ENCODE measurements at places on chromosomes 7 and 10.

DNA sequence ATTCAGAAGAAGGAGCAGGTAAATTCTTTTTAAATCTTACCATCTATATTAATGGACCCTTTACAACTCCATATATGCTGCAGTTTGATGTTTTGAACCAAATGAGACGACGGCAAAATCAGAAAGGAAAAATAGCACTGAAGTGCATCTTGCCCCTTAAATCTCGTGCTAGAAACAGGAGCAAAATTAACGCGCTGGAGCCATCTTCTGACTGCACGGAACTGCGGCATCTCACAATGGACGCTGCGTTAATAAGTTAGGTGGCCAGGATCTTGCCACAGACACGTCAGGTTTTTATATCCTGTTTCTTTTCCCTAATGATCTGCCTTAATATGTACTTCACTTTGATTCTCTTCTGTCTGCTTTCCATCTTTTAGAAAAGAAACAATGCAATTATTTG is 354.5 kb downstream of the TFEC start:
- no peak for DNase-seq

GRCh38 chr7:110400411-110400810 is 690.5 kb upstream of the LRRN3 start:
- no peak for DNase-seq

DNA sequence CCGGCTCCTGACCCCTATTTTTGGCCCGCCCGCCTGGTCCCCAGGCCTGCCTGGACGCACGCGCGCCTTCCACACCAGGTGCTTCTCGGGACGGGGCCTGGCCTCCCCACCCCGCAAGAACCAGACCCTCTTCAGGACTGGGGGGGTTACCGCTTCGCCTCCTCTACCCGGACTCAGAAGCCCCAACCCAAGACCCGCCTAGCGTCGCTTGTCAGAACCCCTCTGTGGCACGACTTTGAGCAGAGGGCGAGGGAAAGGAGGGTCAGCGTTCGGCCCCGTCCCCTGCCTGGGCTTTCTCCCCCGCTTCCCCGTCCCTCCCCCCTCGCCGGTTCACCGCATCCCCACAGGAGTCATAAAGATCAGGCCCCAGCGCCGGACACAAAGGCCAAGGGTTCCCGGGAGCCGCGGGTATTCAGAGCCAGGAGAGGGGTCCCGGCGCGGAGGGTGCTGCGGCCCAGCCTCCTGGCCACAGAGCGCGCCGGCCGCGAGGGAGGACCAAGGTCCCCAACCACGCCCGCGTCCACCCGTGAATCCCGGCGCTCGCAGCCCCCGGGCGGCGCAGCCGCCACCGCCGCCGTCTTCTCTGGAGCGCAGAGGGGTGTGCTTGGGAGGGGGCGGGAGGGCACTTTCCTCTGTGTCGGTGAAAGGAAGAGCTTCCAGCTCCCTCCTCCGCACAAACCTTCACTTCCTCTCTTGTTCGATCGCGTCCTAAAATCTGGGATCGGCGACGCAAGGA is 351.9 kb downstream of the DNAJB6 start:
- no peak for DNase-seq

DNA sequence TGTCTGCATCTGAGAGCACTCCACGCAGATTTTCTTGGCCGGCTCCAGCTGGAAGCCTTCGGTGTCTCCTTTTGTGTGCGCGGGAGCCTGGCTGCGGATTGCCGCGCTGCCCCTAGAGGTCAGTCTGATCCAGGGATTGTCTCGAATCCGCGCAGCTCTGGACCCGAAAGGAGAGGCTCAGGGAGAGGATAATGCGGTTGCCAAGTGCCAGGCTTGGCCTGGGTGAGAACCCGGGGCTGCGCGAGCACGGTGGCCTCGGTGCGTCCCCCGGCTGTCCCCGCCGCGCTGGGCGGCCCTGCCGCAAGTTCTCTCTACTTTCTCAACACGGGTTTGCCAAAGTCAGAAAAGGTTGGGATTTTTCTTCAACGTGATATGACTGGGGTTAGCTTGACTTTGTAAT is 140.9 kb downstream of the ADCYAP1R1 start:
- no peak for DNase-seq

- DNase-seq, result no peak
These were observed 29.3 kb downstream of the MAPK8 start for GRCh38 chr10:48335788-48336187.

- no peak for DNase-seq
These were observed at the start of gene COL26A1 for GRCh38 chr7:101362334-101363195. COL26A1 (plus strand) TSS chr7:101362875; CDS start chr7:101363033, 158 bp downstream.

DNA sequence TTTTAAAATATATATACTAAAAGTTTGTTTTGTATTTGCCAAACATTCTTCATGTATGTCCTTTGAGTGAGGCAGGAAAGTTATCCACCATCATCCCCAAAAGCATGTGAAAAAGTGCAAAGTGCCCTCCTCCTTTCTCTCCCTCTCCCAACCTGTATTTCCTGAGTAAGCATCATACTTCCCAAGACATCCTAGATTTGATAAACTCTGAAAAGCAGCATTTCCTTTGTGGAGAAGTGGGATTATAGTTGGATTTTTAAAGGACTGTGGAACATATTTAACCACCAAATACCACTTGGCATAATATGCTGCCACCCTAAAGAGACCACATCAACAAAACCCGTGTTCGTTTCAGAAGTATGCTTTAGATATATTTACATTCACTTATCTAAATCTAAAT is 36.9 kb downstream of the NET1 start:
- no peak for DNase-seq

GRCh38 chr10:117960345-117960935 is 86.3 kb downstream of the RAB11FIP2 start:
- DNase-seq, result peak; percentile 13

DNA sequence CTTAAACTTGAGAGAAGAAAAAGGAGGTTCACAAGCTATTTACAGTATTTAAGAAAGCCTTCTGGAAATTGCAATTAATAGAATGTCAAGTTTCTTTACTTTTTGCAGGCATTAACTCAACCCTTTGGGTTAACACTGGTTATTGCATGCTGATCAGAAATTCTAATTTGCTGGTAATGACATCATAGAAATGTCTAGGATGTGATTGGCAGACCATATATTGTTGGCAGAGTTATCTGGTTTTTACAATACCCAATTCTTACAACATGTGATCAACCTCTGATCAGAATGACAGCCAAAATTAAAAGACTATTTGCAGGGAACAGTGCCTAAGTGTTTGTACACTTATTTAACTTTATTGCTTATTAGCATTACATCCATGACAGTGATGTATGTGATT is 1.6 kb upstream of the CASD1 start:
- DNase-seq, result no peak

DNA sequence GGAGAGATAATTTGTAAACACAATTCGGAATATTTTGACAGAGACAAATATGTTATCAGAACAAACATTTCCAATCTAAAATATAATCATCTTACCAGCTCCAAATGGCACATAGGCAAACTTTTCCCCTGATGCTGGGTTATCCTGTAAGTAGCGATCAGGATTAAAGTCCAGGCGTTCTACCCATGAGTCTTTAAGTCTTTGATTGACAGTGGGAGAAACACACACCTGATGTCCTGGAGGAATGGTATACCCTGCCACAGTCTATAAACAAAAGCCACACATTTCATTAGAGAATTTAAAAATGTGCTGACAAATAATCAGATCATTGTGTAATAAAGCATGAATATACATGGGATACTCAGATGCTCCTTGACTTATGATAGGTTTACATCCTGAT is 17.3 kb downstream of the CYP51A1 start:
- no peak for DNase-seq

- no peak for DNase-seq
These were observed 84.2 kb upstream of the DIP2C start for GRCh38 chr10:773562-774161.

DNA sequence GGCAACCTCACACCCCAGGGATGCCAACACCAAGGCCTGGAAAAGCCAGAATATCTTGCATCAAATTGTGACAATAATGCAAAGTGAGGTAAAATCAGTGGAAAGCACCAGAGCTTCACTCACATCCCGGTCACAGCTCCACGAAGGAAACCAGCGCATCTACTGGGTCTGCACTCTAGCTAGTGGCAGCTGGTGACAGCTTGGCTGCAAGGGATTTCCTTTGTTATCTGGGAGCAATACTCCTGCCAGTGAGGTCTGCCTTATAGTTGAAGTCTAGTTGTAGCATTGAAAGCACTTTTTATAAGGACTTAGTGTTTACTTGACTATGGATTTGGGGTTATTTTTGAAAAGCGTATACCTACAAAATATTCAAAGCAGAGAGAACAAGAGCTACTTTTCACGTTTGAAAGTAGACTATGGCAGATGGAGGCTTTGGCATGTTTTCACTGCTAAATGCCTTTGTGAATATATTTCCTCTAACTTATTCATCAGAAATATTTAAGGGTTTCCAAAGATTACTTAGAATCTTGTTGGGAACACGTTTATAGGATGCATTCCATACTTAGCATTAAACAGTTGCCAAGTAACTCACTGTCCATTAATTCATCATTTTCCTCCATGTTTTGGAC is 26.1 kb downstream of the WDFY4 start:
- no peak for DNase-seq

GRCh38 chr10:61812052-61812721 is 89.3 kb upstream of the ARID5B start:
- DNase-seq, result no peak

- no peak for DNase-seq
These were observed 39.4 kb downstream of the MMRN2 start for GRCh38 chr10:86918022-86918471.

GRCh38 chr7:36082216-36082615 is 70.8 kb upstream of the EEPD1 start:
- no peak for DNase-seq

GRCh38 chr7:127650847-127651555 is 993 bp upstream of the SND1 start:
- DNase-seq, result no peak

GRCh38 chr10:29761916-29762315 is 127.1 kb upstream of the SVIL start:
- no peak for DNase-seq

- no peak for DNase-seq
These were observed 31.3 kb downstream of the TMEM270 start for GRCh38 chr7:73892003-73892999.

DNA sequence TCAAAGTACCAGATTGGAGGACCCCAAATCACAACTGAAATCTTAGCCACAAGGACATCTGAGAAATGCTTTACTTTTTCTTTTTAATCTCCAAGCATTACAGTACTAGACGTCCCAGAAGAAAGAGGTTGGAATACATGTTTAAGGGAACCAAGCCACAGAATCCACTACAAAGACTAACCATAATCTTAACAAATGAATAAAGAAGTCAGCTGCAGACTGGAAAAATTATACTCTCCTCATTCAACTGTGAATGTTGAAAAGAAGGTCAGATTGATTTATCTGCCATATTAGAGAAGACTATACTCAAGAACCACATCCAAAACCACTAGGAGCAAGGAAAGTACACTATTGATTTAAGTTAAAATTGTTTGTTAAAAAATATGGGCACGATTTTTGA is 102.1 kb upstream of the ABCB5 start:
- DNase-seq, result no peak

- DNase-seq, result no peak
These were observed 6.9 kb downstream of the STN1 start for GRCh38 chr10:103911021-103911459.

GRCh38 chr10:102147561-102147960 is 4.6 kb upstream of the NOLC1 start:
- no peak for DNase-seq

GRCh38 chr7:128838109-128838779 is 8.0 kb downstream of the FLNC start:
- no peak for DNase-seq

DNA sequence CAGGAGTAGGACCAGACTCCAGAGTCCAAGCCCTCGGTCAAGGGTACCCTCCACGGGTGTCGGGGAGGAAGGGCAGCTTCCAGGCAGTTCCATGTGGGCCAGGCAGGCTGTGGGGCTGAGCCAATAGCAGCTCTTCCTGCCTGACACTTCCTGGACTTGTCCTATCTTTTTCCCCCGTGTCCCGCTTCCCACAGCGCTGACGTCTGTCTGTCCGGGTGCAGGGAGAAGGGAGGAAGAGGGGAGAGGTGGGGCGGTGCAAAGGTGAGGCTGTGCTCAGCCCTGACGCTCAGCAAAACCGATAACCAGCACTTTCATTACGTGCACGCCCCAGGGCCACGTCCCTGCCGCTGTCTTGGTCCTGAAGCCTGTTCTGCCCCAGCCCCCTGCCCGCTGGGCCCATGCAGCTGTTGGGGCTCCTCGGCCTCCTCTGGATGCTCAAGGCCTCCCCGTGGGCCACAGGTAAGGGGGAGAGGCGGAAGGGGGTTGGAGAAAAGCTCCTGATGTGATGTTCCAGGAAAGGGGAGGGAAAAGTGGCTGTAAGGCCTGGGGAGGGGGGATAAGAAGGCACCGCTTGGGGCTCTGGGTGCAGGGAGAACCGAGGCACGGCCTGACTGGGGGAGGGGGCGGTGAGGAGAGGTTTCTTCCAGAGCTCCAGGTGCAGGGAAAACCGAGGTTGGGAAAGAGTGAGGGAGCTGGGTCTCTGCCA is at the start of gene MUC3A:
TSS of gene MUC3A (plus strand) at position 308 of the 706 bp plus-strand sequence. CDS start at position 399, 91 bp downstream.
- no peak for DNase-seq

- DNase-seq, result no peak
These were observed 68.6 kb downstream of the SRI start for GRCh38 chr7:88151119-88151790.

GRCh38 chr7:131431289-131431688 is 103.6 kb downstream of the MKLN1 start:
- DNase-seq, result no peak

- no peak for DNase-seq
These were observed 26.8 kb downstream of the NT5C3A start for GRCh38 chr7:33035776-33036175.

GRCh38 chr7:140349144-140349771 is 49.1 kb downstream of the SLC37A3 start:
- no peak for DNase-seq

DNA sequence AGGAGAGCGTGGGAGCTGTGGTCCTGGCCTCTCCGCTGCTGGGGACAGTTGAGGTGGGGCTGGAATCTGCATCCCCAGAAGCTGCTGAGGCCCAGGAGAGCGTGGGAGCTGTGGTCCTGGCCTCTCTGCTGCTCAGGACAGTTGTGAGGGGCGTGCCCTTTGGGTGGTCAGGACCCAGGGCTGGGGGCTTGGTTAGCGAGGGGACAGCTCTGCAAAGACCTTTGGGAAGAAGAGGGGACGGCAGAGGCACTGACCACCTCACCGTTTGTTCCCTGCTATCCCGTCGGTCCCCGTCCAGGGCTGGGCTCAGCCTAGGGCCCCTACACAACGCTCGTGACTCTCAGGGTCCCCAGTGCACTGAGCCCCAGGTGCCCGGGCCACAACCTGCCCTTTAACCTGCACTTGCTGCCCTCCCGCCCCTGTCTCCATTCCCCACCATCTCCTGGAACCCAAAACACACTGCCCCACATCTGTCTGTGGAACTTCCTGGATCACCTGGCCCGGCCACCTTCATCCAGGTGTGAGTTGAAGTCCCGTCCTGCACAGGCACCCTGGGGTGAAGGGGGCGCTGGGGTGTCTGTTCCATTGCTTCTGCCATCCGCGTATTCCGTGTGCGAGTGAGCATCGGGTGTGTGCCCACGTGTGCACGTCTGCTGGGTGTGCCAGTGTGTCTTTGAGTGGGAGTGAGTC is 14.1 kb downstream of the FOXL3 start:
- no peak for DNase-seq

- no peak for DNase-seq
These were observed 428.0 kb upstream of the TPK1 start for GRCh38 chr7:145263886-145264285.

- DNase-seq, result no peak
These were observed 205.7 kb downstream of the EBF3 start for GRCh38 chr10:129758207-129759021.

- DNase-seq, result no peak
These were observed 138.3 kb downstream of the EGFR start for GRCh38 chr7:55156919-55157763.
